ENCODE measurements at places on chromosomes 4 and X.

DNA sequence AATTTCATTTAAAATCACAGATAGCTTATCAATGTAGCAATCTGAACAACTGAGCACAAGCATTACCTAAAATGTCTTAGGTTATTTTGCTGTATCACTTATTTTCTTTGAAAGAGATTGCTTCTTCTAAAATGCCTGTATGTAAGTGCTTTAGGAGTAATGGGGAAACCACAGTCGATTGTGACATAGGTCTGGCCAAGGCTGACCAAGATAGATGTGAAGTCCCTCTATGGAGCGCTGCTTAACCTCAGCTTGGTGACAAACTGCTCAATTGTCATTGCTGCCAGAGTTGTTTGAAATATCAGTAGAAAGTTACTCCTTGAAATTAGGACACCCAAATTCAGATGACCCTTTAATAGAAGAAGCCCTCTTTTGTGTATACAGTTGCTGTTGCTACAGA is 401.9 kb upstream of the NDST4 start:
- no peak for DNase-seq

DNA sequence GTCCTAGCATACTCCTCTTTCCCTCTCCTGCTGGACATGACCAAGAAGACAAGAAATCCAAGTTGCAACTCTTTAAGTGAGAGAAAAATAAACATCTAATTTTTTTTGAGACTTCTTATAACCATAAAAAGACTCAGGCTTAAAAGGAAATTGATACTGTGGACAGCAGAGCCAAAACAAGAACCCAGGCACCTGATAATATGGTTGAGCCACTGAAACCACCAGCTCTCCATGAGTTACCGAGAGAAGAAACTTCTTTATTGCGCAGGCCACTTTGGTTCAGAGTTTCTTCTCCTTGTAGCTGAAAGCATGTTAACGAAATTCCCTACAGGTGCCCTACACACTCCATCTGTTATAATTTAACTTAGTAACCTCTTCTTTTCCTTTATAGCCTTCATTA is 11.3 kb upstream of the SPCS3 start:
- DNase-seq: no peak

GRCh38 chr4:47553329-47554125 is 68.5 kb downstream of the ATP10D start:
- DNase-seq: no peak

- no peak for DNase-seq
Observed at GRCh38 chrX:40530509-40530908, 50.3 kb upstream of the ATP6AP2 start.

DNA sequence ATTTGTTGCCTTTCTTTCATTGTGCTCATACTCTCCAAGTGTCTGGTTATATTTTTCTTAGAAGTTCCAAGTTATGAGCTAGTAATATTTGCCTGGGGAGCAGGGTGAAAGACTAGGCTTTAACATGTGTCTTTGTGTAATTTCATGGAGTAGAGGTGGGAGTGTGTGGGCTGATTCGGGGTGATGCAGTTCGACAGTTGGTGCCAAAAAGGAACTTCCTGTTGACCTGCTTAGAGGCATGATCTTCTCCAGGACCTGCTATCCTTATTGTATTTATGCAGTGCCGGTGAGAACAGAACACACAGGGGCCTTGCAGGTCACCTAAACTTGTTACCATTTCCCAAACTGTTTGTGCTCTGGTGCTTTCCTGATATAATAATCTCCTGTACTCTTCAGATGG is 21.2 kb downstream of the USP53 start:
- DNase-seq: no peak

Measured in stimulated activated CD8-positive, alpha-beta memory T cell treated with anti-CD3 and anti-CD28 coated beads, Interleukin-7, amount 100 ng/mL, for 24 hours (primary cell).